ENCODE measurements at places on chromosomes 2 and 18. TPM values are rescaled to one million over a fixed set of nuclear protein-coding genes. Genes with fewer than 3 reads are reported as not detected.

- DNase-seq: no peak
These were observed 174.4 kb downstream of the RPIA start for GRCh38 chr2:88865801-88866371.

GRCh38 chr18:75189696-75190095 lies 19.2 kb downstream of the PTGR3 start:
- no peak for DNase-seq

GRCh38 chr2:60544954-60545560 lies 8.4 kb downstream of the BCL11A start:
- DNase-seq: no peak

GRCh38 chr2:68448671-68449653 lies 18.1 kb downstream of the FBXO48 start:
- DNase-seq: no peak

DNA sequence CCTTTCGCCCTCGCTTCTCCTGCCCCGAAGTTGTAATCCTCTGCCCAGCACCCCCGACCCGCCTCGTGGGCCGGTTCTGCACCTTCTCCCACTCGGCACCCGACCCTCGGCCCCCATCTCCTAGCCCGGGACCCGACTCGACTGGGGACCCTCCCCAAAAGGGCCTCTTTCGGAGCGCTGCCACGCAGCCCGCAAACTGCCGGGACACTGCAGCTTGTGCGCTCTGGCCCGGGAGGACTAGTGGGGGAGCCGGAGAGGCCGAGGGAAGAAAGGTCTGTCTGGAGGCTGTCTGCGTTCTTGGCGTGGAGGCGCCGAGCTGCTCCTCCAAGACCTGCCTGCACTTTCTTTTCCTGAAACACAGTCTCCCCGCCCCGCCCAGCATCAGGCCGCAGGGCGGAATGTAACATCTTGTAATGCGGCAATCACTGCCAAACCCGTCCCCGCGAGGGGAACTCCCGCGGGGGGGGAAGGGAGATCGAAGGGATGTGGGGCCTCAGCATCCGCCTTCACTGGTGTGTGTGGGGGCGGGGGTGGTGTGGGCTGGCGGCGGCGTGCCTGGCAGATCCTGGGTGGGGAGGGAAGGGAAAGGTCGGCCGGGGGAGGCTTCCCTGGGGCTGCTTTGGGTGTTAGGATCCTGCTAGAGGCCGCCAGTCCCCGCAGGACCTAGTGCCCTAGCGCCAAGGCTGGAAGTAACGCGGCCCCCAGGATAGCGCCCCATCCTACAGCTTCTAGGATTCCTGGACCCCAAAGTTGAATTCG lies 7.4 kb downstream of the DLX2 start:
- DNase-seq: peak; percentile 57

GRCh38 chr2:28435814-28436351 lies 43.2 kb downstream of the FOSL2 start:
- DNase-seq: no peak

DNA sequence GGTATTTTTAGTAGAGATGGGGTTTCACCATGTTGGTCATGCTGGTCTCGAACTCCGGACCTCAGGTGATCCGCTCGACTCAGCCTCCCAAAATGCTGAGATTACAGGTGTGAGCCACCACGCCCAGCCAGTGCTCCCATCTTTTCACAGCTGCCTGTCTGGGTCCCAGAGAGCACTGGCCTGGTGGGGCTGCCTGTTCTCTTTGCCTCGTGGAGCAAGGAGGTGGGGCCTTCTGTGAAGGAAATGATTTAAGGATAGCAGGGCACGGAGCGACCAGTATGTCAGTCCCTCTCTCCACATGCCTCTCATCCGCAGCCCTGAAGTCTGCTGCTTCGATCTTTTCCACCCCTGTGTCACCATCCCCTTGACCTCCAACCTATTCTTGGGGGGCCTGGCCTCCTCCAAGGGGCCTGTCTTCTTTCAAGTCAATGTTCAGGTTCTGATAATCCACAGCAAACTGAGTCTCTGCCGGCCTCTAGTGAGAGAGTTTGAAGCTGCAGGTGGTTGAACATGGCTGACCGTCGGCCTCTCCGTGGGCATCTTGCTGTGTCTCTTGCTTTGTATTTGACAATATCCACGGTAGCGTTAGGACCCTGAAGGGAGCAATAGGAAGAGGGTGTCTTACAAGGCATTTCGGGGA lies 28.2 kb upstream of the GIGYF2 start:
- peak; percentile 50 for DNase-seq

GRCh38 chr2:169185711-169186110 lies 116.3 kb downstream of the DHRS9 start:
- no peak for DNase-seq

The ARHGAP15 gene
- 9.3 TPM for polyA plus RNA-seq

The KCNG2 gene
- 0.63 TPM for polyA plus RNA-seq

Measured in muscle of leg (tissue), 16 donors.